ENCODE measurements at places on chromosomes 2 and 18. TPM values are rescaled to one million over a fixed set of nuclear protein-coding genes. Genes with fewer than 3 reads are reported as not detected.

DNA sequence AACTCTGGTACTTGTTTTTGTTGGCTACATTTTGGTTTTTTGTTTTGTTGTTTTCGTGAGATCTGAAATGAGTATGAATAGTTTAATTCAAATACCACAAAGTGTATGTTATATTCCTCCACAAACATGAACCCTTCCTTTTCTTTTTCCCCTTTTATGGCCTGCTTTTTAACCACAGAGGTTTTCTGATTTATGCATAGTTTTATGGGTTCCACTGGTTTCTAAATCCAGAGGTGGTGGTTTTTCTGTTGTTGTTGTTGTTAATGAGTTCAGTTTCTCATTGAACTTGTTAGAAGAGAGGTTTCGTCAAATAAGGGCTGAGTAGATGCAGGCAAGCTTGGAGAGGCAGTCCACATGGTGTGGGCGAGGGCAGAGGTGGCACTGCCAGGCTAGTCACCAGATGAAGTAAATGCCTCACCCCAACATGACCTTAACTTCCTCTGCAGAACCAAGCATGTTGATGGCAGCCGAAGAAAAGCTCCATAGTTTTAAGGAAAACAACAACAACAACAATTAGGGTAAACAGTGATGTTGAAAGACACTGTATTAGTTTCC, 72.5 kb downstream of the RIF1 start:
- peak overlapping the region; percentile 56 for H3K4me3 ChIP-seq
- H3K27me3 ChIP-seq = no peaks in the 10 kb centered on the region
- H3K27ac ChIP-seq = peak overlapping the region; percentile 80
- peak; percentile 25 for DNase-seq
- peaks cover 13% of the 10 kb centered on the region for H3K36me3 ChIP-seq

DNA sequence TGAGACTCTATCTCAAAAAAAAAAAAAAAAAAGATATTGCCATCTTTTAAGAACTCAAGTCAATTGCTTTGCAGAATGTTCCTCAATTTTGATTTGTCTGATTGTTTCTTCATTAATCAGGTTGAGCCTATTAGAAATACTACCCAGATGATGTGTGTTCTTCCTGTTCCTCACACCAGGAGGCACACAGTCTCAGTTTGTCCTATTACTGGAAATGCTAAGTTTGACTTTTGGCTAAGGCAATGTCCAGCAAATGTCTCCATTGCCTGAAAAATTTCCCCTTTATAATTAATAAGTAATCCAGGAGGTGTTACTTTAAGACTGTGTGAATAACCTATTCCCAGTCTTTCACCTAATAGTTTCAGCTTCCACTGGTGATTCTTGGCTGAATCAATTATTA, 28.4 kb downstream of the BOLA3 start:
- no peak for DNase-seq
- peaks cover 20% of the 10 kb centered on the region for H3K4me1 ChIP-seq
- H3K36me3 ChIP-seq = peaks cover 16% of the 10 kb centered on the region

- H3K27me3 ChIP-seq = no peaks in the 10 kb centered on the region
- no peaks in the 10 kb centered on the region for H3K4me1 ChIP-seq
- H3K4me3 ChIP-seq = no peak overlapping the region
- H3K27ac ChIP-seq = no peak overlapping the region
- H3K36me3 ChIP-seq = peaks cover 5% of the 10 kb centered on the region
- DNase-seq = no peak
Observed at GRCh38 chr2:239087046-239087710, 239.3 kb downstream of the TWIST2 start.

HJURP gene
- total RNA-seq = 93.5 TPM

DNA sequence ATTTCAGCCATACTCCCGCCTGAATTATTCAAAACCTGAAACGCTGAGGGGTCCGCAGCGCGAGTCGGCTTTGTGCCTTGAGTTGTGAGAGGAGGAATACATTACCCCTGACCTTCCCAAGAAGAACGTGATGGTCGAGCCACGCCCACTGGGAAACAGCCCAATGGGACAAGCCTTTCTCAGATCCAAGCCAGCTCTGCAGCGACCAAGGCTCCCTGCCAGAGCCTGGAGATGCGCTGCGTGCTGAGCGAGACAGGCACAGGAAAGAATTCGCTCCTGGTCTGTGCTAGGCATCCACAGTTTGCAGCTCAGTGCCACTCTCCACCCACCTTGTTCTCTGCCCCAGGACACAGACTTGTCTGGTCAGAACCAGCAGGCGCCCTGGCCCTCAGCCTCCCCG, 74.1 kb upstream of the GLI2 start:
- peaks cover 26% of the 10 kb centered on the region for H3K27me3 ChIP-seq
- H3K4me3 ChIP-seq = no peak overlapping the region
- no peaks in the 10 kb centered on the region for H3K4me1 ChIP-seq

ASXL3 gene
- not detected for total RNA-seq

DNA sequence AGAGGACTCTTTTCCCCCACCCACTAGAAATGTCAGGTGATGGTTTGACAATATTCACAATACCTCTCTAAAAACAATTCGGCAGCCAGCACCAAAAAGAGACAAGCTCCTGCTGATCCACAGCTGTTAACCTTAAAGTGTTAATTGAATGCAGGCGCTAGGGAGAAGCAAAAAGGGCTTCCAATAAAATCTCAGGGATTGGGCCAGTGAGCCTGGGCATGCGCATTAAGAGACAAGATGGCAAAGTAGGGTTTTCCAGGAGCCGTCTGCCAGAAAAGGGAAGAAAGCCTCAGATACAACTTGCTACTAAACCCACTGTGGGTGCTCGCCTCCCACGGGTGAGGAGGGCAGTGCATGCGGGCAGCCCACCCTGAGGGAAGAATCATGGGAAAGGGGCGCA, 98.8 kb downstream of the HS6ST1 start:
- no peaks in the 10 kb centered on the region for H3K36me3 ChIP-seq
- H3K4me1 ChIP-seq = no peaks in the 10 kb centered on the region
- no peak overlapping the region for H3K27ac ChIP-seq
- H3K27me3 ChIP-seq = no peaks in the 10 kb centered on the region
- no peak overlapping the region for H3K4me3 ChIP-seq
- no peak for DNase-seq

DNA sequence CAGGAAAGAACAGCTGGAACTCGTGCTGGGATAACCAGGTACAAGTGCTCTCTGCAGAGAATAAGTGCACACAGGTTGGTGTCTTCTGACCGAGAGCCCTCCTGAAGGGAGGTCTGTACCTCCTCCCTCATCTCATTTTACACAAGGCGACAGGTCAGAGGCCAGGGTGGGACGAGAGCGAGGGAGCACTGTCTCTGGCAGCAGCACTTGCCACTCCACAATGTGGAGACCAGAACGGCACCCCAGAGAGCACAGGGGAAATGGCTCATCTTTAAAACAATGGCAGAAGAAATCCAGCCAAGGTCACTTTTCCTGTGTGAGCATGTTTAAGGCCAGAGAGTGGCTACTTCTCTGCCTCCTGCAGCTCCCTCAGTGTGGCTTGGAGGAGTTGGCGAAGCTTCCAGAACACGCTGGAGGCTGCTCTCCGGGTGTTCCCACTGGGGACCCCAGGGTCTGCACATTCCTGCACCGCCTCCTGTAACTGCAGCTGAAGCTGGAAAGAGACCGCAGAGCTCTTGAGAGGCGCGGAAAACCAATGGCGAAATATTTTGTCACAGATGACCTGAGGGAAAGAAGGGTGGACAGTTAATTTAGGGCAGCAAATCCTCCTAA, 20.8 kb downstream of the DIPK1C start:
- DNase-seq = no peak
- no peaks in the 10 kb centered on the region for H3K36me3 ChIP-seq
- H3K4me3 ChIP-seq = no peak overlapping the region
- H3K27ac ChIP-seq = no peak overlapping the region
- H3K4me1 ChIP-seq = no peaks in the 10 kb centered on the region

ROCK1 gene
- 67.5 TPM for total RNA-seq

CYP27C1 gene
- not detected for total RNA-seq

DNA sequence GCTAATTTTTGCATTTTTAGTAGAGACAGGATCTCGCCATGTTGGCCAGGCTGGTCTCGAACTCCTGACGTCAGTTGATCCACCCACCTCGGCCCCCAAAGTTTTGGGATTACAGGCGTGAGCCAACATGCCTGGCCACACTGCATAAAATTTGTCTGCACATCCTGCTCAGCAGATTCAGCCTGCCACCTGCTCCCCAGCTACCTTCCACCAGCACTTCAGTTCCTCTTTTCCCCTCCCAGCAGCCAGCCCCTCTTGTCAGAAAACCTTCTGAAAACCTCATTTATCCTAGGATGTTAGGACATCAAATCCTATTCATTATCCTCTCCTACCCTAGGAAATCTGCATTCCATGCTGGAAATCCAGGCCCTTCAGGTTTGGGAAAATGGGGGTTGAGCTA, 99.4 kb upstream of the STPG4 start:
- H3K27ac ChIP-seq = no peak overlapping the region
- no peaks in the 10 kb centered on the region for H3K4me1 ChIP-seq
- H3K4me3 ChIP-seq = no peak overlapping the region
- no peaks in the 10 kb centered on the region for H3K36me3 ChIP-seq
- no peaks in the 10 kb centered on the region for H3K27me3 ChIP-seq
- DNase-seq = no peak

HTR2B gene
- not detected for total RNA-seq

- peak; percentile 46 for DNase-seq
- H3K27ac ChIP-seq = no peak overlapping the region
- H3K4me1 ChIP-seq = no peaks in the 10 kb centered on the region
- no peak overlapping the region for H3K4me3 ChIP-seq
- H3K36me3 ChIP-seq = no peaks in the 10 kb centered on the region
Observed at GRCh38 chr2:75640621-75641121, 5.9 kb upstream of the MRPL19 start.

DNA sequence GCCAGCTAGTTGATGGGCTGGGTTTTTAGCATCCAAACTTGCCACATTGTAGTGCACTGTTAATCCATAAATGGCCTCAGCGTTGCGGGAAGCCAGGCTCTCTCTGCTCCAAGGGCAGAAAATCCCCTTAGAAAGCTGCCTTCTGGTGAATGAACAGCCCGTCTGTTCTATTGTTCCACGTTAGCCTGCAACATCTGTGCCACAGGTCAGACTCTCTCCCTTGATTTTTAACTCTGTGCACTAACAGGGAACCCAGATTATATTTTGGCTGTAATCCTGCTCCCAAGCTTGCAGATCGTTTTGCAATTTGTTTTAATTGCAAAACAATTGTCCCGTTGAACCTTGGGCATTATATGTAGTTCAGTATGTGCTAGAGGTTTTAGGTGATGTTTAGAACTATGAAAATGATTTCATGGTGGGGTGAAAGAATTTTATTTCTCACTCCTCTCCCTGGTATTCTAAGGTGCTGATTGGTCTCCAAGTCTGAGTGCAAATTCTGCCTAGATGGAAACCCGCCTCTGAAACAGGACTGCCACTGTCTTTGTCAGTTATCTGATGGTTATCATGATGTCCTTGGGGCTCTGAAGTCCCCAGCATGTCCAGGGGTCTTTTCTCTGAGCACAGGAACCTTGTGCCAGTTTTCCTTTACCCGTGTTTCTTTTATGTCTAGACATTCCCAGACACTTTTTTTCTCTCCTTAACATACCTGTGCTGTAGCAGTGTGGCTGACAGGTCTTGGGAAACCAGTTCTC, 106.6 kb downstream of the MAP4K4 start:
- H3K27me3 ChIP-seq = no peaks in the 10 kb centered on the region
- DNase-seq = no peak
- no peak overlapping the region for H3K27ac ChIP-seq
- no peaks in the 10 kb centered on the region for H3K36me3 ChIP-seq
- no peak overlapping the region for H3K4me3 ChIP-seq
- H3K4me1 ChIP-seq = peaks cover 39% of the 10 kb centered on the region

DSG4 gene
- total RNA-seq = not detected

IL36RN gene
- not detected for total RNA-seq

CNTNAP5 gene
- total RNA-seq = not detected

DNA sequence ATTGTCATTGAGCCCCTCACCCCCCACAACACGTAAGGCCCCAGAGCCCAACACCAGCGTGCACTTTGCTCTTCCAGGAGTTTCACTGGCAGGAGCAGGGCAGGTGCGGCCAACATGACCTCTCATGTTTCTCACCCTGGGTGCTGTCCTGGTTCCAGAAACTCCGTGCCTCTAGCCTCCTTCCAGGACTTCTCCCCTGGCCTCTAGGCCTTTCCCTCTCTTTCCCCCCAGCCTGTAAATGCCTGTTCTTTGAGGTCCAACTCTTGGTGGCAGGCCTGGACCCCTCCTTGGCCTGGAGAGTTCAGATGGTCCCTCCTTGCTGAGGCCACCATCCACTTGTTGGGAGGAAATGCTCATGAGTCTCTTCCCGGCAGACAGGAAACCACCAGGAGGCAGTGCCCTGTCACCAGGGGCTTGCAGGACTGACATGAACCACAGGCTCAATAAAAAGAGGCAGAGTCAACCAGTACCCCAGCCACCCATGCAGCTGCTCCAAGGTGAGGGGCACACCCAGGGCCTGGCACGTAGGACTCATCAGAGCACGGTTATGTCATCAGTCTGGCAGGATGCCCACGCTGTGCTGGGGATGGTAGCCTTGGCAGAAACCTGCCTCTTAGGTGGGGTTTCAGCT, 1.5 kb downstream of the MALL start:
- H3K4me3 ChIP-seq = no peak overlapping the region
- H3K4me1 ChIP-seq = peaks cover 3% of the 10 kb centered on the region
- H3K36me3 ChIP-seq = peaks cover 2% of the 10 kb centered on the region

- no peak for DNase-seq
- no peaks in the 10 kb centered on the region for H3K4me1 ChIP-seq
- no peaks in the 10 kb centered on the region for H3K27me3 ChIP-seq
- H3K27ac ChIP-seq = no peak overlapping the region
- H3K36me3 ChIP-seq = no peaks in the 10 kb centered on the region
Observed at GRCh38 chr2:118670838-118671237, 176.6 kb downstream of the EN1 start.

All from activated T-cell treated with anti-CD3 and anti-CD28 coated beads, Interleukin-2, amount 50 U/mL, for 72 hours (primary cell).